ENCODE measurements at places on chromosomes 6 and 20.
A peak's percentile ranks its signal among the peaks of the same experiment; 100 is the strongest.

DNA sequence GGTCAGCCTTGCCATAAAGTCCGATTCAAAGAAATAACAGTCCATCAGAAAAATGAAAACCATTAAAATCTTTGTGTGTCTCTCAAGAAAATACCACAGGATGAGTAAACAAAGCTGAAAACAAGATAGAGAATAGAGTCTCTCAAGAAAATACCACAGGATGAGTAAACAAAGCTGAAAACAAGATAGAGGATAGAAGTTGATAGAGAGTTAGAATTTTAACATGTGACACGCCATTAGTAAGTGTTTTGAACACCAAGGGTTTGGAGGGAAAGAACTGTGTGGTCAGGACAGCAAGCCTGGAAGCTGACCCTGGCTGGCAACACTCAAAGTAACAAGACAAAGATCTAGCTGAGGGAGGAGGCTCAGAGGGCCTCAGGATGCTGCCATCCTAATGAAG lies 43.9 kb upstream of the PRND start:
- no peak for DNase-seq

DNA sequence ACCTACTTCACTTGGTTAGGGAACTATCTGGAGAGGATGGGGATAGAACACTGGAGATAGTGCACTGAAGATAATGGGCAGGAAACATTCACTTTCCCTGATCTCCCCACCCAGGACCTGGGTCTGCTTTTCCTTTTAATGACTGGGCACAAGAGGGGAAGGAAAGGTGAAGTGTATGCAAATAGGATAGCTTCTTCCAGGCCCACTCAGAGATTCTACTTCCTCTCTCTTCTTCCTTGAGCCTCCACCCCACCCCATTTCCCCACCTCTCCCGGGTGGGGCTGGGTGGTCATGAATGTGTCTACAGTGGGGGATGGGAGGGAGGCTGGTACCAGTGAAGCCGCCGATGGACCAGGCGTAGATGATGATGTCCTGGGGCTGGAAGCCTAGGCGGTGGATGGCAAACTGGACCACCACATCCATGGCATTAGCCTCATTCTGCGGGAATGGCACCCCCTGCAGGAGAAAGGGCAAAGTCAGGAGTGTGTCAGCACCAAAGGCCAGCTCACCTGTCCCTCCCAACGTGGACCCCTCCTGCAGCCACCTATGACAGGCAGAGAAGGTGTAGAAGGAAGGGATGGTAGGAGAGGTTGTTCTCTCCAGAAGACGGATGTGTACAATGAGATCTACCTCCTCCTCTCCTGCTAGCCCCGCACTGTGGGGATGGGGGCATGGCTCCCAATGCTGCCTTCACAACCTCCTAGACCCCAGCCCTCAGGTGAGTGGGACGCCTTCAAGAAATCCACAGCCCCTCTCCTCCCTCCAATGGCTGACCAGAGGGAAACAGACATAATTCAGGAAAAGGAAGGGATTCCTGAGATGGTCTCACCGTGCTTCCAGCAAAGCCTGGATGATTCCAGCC lies 8.6 kb upstream of the LY6G5C start:
- no peak for DNase-seq

GRCh38 chr6:24718449-24719124 lies 367 bp downstream of the C6orf62 start:
- no peak for DNase-seq

DNA sequence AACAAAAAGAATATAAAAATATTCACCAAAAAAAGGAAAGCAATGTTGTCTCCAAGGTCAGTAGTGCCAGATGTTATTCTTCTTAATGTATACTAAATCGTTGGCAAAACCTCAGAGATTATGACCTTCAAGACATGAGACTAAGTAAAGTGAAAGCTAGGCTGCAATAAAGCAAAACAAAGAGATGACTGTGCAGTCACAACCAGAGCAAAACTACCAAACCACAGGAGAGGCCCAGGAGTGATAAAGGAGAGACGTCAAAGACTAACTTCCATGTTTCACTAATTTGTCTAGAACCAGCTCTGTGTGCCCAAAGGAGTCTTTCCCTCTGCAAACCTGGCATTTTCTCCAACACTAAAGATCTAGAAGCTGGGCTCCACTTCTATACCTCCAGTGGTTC lies 155.9 kb upstream of the POU3F2 start:
- no peak for DNase-seq

DNA sequence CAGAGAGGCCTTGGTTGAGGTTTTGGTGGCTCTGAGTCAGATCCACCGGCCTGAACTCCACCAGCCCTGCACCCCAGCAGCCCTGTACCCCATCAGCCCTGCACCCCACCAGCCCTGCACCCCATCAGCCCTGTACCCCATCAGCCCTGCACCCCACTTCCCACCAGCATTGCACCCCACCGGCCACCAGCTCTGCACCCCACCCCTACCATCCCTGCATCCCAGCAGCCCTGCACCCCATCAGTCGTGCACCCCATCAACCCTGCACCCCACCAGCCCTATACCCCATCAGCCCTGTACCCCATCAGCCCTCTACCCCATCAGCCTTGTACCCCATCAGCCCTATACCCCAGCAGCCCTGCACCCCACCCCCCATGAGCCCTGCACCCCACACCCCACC lies 14.3 kb upstream of the CHRNA4 start:
- DNase-seq: no peak

- DNase-seq: no peak
Observed at GRCh38 chr6:11432713-11433450, 104.7 kb upstream of the TMEM170B start.

GRCh38 chr6:53630533-53631226 lies 34.9 kb downstream of the KLHL31 start:
- DNase-seq: no peak

DNA sequence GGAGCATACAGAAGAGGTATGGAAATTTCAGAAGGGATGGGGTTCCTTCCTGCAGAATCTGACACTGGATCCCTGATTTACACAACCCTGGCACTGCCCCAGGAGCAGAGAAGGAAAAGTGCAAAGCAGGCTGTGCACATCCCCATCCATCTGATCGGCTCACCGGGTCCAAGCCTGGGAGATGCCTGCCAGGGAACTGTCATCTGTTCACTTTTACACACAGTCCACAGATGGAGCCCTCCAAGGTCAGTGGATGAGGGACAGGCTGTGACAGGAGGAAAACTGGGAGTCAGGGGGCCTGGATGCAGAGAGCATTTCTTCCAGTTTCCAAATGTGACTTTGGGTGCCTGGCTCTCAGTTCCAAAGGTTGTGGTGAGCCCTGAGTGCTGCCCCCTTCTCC lies 11.0 kb upstream of the SYNDIG1 start:
- DNase-seq: no peak

GRCh38 chr20:13778827-13779226 lies 5.9 kb downstream of the ESF1 start:
- DNase-seq: no peak

DNA sequence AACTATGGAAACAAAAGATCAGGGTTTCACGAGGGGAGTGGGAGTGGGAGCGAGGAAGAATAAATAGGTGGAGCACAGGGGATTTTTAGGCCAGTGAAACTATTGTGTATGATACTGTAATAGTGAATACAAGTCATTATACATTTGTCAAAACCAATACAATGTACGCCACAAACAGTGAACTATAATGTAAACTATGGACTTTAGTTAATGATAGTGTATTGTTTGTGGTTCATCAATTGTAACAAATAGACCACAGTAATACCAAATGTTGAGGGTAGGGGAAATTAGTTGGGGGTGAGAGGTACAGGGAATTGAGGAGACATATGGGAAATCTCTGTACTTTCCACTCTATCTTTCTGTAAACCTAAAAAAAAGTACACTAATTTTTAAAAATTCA lies 218.4 kb downstream of the FRK start:
- DNase-seq: no peak

GRCh38 chr6:108027056-108027455 lies 47.5 kb downstream of the OSTM1 start:
- no peak for DNase-seq

GRCh38 chr6:137136065-137136464 lies 37.4 kb downstream of the IL22RA2 start:
- no peak for DNase-seq

DNA sequence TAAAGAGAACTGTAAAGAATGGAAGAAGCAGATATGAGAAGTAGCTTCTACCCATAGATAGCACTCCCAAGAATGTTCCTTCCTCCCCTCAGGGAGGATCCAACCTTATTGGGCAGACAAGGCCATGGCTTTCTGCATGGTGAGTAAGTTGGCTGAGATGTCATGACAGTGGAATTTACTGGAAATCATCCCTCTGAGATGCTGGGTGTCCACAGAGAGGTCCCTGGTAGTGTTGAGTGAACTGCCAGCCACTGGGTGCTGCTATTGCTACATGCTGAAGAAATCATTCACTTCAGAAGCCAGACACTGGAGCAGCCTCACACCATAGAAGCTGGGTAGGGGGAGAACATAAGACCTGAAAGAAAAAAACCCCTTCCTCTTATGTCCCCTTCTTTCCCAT lies 46.4 kb upstream of the FERMT1 start:
- DNase-seq: peak; percentile 30

- peak; percentile 47 for DNase-seq
Observed at GRCh38 chr6:79946272-79947190, 822 bp downstream of the ELOVL4 start.

GRCh38 chr6:132257561-132257960 lies 143.7 kb downstream of the MOXD1 start:
- no peak for DNase-seq

DNA sequence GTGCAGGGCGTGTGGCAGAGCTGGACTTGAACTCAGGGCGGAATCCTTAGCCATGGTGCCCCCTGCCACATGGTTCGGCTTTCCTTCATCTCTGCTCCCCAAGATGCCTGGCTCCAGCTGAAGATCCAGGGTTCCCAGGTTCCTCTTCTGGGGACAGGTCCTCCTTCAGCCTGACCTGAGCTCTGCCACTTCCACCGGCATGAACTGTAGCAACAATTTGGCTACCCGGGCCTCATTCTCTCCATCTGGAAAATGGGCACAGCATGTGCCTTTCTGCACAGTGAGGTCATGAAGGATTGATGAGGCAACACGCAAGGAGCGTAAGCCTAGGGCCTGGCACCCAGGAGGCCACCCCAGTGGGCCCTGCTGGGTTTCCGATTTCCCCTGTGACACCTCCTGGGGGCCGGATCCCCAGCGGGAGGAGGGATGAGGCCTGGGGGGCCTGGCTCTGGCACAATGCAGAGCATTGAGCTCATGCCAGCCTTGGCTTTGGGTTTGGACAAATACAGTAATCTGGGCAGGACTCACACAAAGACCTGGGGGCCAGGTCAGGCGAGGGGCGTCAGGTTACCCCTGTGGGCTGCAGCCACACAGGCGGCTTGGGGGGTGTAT lies 74.0 kb downstream of the CEBPB start:
- no peak for DNase-seq

GRCh38 chr6:130421585-130421984 lies 55.8 kb downstream of the TMEM200A start:
- no peak for DNase-seq

GRCh38 chr20:34990661-34991214 lies 35.1 kb downstream of the MYH7B start:
- DNase-seq: no peak

Measured in HuH-7 (cell line).